Left ventricle myocardium inferior (tissue), 1 donor: ENCODE measurements at places on chromosomes 12 and 14. TPM values are rescaled to one million over a fixed set of nuclear protein-coding genes. Genes with fewer than 3 reads are reported as not detected.

Gene KRT75
- total RNA-seq: not detected

Gene RPS26
- total RNA-seq: 48.7 TPM

Gene RILPL2
- total RNA-seq: 2.2 TPM

Gene MMP19
- total RNA-seq: 2.2 TPM

Gene HDAC7
- 47.1 TPM for total RNA-seq

Gene RNASE3
- total RNA-seq: not detected

Gene CDCA4
- total RNA-seq: 2.0 TPM

Gene AKAP3
- 2.7 TPM for total RNA-seq
